ENCODE measurements at places on chromosomes 7 and 10. TPM values are rescaled to one million over a fixed set of nuclear protein-coding genes. Genes with fewer than 3 reads are reported as not detected.

The CYCS gene
- 107 TPM for total RNA-seq

The FOXI2 gene
- total RNA-seq, result not detected

DNA sequence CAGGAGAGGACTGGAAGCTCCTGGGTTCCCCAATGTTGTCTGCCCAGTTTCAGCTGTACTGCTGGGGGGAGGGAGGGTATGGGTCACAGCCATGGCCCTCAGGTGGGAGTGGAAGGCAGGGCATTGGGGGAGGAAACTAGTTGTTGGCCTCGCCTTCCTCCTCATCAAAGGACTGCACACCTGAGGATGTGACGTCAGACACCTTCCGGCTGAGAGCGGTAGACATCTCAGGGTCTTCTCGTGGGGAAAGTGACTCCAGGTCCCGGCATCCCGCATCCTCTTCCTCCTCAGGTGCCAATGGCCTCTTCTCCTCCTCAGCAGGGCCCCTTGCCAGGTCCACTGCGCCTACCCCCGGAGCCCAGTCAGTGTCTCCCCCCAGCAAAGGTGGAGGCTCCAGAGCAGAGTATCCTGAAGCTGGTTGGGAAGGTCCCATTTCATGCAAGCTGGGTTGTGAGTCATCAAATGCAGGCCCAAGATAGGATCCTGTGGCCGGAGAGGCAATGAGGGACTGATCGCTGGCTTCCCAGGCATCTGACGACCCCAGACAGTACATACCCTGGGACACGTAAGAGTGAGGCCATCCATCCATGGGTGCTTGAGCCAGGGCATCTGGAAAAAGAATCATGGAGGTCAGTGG lies 6.0 kb downstream of the FAM131B start:
- DNase-seq, result peak; percentile 65

GRCh38 chr10:28375399-28376354 lies 72.8 kb upstream of the MPP7 start:
- DNase-seq, result no peak

GRCh38 chr7:148553979-148554378 lies 36.6 kb upstream of the C7orf33 start:
- no peak for DNase-seq

The LRMDA gene
- total RNA-seq, result 26.6 TPM

The BAIAP2L1 gene
- 4.6 TPM for total RNA-seq

- no peak for DNase-seq
These were observed 20.6 kb downstream of the HYAL4 start for GRCh38 chr7:123865517-123866117.

The CDNF gene
- total RNA-seq, result 1.4 TPM

GRCh38 chr10:101132636-101133473 lies 1.8 kb downstream of the TLX1 start:
- no peak for DNase-seq

- no peak for DNase-seq
These were observed 45.3 kb upstream of the CDK1 start for GRCh38 chr10:60732807-60733516.

GRCh38 chr10:67259319-67259929 lies 333.6 kb downstream of the LRRTM3 start:
- no peak for DNase-seq

- DNase-seq, result no peak
These were observed 127.9 kb upstream of the STK17A start for GRCh38 chr7:43454936-43455518.

DNA sequence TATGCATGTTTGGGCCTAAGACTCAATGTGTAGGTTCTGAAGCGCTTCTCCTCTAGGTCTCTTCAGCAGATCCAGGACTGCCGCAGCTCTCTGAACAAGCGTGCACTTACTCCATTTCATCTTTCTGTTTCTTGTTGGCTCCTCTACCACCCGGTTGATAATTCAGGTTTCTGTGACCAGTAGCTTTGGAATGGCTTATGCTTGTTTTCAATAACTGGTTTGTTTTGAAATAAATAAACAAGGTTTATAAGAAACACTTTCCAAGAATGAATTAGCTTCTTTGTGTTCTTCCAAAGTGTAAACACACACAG lies 1.5 kb downstream of the MDFIC start:
- no peak for DNase-seq

DNA sequence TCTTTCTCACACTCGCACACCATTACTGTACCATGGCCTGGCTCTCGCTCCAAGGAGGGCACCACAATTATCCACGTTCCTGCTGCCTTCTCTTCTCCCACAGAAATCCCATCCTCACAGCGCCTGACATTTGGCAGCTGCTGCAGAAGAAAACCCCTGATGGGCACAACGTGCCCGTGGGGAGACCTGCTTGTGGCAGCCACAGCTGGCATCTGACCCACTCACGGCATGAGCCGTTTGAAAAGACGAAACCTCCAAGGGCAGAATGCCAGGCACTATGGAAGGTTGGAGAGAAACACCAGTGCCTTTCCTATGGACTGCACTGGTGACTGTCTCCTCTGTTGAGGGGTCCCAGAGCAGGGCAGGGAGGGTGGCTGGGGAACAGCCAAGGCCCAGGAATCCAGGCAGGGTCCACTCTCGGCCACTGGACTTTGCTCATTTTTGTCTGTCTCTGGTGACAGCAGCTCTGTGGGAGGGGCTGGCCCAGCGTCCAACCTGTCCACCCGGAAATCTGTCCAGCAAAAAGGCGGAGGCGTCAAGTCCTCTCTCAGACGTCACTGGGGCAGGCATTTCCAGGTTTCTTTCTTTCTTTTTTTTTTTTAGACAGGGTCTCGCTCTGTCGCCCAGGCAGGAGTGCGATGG lies 61.0 kb upstream of the MKRN1 start:
- no peak for DNase-seq

The IFRD1 gene
- 82.6 TPM for total RNA-seq

The OR6V1 gene
- total RNA-seq, result not detected

DNA sequence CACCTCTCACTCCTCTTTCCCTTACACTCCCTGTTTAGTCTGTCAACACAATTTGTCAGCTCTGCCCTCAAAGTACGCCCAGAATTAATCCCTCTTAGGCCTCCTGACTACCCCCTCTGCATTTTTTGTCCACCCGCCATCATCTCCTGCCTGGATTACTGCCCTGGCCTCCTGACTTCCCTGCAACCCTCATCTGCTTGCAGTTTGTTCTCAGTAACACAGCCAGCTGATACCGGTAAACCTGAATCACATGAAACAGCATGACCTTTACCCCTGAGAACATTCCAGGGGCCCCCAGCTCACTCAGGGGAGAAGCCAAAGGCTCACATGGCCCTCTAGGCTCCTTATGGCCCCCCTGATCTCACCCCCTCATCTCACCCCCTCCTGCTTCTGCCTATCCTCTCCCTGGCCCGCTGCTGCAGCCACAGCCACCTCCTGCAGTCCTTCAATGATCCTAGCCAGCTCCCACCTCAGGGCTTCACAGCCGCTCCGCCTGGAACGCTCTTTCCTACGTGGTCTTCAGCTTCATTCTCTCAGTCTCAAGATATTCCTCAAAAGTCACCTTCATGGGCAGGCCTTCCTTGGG lies 8.9 kb downstream of the C10orf53 start:
- no peak for DNase-seq

Data from mesenteric fat pad (tissue), 1 donor.